Left ventricle myocardium superior (tissue), 1 donor: ENCODE measurements at places on chromosomes 12 and 14.

GRCh38 chr12:21459474-21459873 is 22.0 kb downstream of the PYROXD1 start:
- DNase-seq = no peak

DNA sequence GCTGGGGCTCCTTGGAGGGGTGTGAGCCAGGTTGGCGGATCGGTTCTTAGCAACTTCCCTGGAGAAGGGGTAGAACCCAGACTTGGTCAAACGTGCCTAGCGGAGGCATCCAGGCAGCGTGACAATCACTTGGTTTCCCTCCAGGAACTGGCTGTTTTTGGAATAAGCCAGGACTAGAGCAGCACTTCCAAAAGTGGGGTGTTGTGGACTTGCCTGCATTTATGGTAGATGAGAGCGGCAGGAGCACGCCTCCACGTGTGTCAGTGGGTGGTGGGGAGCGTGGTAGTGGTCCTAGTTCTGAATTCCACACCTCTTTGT is 2.8 kb downstream of the PRMT8 start:
- DNase-seq = no peak

- DNase-seq = no peak
These were observed 15.8 kb upstream of the HVCN1 start for GRCh38 chr12:110704750-110705149.

- DNase-seq = no peak
These were observed 1209.8 kb downstream of the FLRT2 start for GRCh38 chr14:86739761-86740160.

DNA sequence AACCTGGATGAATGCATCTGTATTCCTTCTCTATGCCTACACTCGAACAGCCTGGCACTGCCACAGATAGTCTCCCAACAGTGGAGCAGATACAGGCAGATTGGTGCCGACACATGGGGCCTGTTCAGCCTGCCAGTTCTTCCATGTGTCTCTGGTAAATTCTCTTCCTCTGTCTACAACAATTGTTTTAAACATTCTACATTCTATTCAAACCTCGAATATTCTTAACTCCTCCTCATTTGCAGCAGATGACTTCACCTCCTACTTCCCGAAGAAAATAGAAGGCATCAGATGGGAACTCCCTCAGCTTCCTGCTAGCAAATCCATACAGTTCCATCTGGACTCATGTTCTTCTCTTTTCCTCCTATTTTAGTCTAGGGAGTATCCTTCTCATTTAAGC is 43.1 kb upstream of the OTOGL start:
- DNase-seq = no peak

- DNase-seq = no peak
These were observed 28.0 kb downstream of the CEP290 start for GRCh38 chr12:88113871-88114270.

GRCh38 chr14:72549854-72550253 is 344.0 kb downstream of the DPF3 start:
- no peak for DNase-seq

- DNase-seq = peak; percentile 72
These were observed 36.7 kb downstream of the TMBIM6 start for GRCh38 chr12:49777800-49778748.

GRCh38 chr14:68865542-68865941 is 72.7 kb upstream of the ZFP36L1 start:
- DNase-seq = no peak

- no peak for DNase-seq
These were observed 1421.0 kb upstream of the FLRT2 start for GRCh38 chr14:84108746-84109457.
